ENCODE measurements at places on chromosomes 13 and 19.

DNA sequence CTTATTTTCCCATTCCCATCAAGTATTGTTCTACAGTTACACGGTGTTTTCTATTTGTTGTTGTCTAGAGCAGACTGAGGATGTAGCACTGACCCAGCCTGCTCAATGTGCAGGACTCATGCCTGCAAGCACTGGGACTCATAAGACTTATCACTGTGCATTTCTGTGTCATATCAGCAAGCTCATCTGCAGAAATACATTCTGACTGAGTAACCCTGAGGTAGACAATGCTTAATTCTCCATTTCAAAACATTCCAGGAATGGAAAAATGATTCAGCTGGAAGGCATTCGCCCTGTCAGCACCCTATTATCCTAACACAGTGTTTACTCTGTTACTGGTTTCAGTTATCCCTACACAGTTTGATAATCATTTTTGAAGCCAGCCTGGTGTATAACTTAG lies 2506.4 kb downstream of the PCDH9 start:
- DNase-seq: no peak

- DNase-seq: no peak
Measured at GRCh38 chr19:9847087-9847671, 12.1 kb downstream of the PIN1 start.

GRCh38 chr13:85828094-85828684 lies 29.0 kb upstream of the SLITRK6 start:
- DNase-seq: no peak

DNA sequence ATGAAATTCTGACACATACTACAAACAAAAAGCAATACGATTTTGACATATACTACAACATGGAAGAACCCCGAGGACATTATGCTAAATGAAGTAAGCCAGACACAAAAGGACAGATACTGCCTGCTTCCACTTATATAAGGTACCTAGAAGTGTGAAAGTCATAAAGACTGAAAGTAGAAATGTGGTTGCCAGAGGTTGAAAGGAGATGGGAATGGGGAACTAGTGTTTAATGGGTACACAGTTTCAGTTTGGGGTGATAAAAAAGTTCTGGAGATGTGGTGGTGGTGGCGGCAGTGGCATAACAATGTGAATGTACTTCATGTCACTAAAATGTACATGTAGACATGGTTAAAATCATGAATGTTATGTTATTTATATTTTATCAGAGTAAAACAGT lies 12.1 kb upstream of the NDFIP2 start:
- no peak for DNase-seq

DNA sequence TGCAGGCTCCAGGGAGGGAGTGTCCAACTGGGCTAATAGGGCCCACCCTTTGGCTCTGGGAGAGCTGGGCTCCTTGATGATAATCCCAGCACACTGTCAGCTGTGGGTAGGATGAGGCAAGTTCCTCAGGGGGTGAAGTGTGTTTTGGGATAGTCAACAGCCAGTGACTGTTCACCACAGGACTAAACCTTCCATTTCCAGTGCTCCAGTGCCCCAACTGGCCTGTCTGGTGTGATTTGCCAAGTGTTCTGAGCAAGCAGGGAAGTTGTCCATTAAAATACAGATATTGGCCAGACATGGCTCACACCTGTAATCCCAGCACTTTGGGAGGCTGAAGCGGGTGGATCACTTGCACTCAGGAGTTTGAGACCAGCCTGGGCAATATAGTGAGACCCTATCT lies 150.9 kb downstream of the TM9SF2 start:
- DNase-seq: no peak

GRCh38 chr19:49809160-49809940 lies 3.7 kb downstream of the FUZ start:
- DNase-seq: no peak

GRCh38 chr13:70788074-70788473 lies 679.8 kb upstream of the KLHL1 start:
- no peak for DNase-seq

DNA sequence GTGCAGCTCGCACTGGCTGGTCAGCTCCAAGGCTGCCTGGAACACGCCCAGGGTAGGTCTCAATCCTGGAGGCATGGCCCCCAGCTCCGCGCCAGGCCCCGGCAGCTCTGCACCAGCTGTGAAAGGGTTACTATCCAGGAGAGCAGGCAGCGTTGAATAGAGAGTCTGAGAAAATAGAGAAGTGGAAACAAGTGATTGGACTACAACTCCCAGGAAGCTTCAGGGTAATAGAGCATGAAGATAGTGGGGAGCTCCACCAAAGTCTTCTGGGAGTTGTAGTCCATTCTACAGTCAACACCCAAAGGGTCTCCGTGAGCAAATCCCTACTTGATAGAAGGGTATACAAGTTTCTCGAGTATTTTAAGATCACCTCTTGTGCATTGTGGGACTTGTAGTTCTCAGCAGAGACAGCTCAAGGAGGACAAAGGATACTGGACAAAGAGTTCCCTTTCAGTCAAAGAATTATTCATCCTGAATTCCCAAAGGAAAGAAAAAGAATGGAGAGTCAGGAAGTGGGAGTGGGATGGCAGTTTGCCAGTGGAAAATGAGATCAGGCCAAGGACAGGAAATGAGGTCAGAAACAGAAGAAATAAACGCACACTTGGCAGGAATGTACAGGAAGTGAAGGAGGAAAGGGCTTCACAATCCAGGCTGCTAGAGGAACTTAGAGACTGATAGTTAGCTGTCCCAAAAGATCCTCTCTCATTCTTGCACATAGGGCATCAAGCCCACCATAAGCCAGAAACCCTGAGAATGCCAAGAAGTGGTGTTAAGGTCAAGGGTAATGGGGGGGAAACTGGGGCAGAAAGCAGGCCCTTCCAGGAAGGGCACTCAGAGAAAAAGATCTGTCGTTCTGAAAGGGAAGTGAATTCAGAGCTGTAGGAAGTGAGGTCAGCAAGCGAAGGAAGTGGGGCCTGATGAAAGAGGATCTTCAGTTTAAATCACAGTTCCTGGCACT lies 5.5 kb upstream of the MAMSTR start:
- DNase-seq: peak; percentile 66

- DNase-seq: peak; percentile 99
Measured at GRCh38 chr19:55503502-55504251, 15.4 kb downstream of the SSC5D start.

- no peak for DNase-seq
Measured at GRCh38 chr13:107576430-107576829, 638.9 kb downstream of the LIG4 start.

DNA sequence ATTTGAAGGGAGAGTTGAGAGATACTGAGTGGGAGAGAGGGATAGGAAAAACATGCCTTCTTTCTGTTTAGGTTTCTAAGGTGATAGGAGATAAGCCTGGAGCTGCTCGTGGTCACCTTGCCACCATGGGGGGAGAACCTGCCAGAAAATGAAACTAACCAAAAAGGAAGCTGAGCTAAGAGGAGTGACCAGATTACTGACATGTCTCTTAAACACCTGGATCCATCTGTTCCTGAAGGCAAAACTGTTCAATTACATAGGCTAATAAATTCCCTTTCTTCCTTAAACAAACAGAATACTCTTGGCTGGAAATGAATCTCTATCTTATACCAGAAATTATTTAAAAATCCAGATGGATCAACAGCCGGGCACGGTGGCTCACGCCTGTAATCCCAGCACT lies 27.3 kb downstream of the ZNF473 start:
- DNase-seq: no peak

DNA sequence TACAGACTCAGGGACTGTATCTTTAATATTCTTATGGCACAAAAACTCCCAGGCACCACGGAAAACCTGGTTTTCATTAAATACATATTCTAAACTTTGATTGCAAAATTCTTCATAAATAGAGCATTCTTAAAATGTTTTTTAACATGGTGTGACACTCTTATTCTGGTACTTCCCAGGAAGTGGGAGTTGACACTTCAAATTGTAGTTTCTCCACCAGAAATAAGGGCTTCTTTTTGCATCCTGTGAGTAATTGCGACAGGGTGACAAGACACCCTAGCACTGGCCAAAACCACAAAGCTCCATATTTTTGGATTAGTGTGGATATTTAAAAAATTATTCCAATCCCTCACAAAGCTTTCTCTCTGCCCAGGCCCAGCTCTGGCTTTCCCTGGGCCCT lies 43.6 kb upstream of the MTIF3 start:
- DNase-seq: no peak

GRCh38 chr19:43362179-43362578 lies 8.7 kb downstream of the CD177 start:
- no peak for DNase-seq

- no peak for DNase-seq
Measured at GRCh38 chr19:7550987-7551761, 15.7 kb downstream of the PNPLA6 start.

DNA sequence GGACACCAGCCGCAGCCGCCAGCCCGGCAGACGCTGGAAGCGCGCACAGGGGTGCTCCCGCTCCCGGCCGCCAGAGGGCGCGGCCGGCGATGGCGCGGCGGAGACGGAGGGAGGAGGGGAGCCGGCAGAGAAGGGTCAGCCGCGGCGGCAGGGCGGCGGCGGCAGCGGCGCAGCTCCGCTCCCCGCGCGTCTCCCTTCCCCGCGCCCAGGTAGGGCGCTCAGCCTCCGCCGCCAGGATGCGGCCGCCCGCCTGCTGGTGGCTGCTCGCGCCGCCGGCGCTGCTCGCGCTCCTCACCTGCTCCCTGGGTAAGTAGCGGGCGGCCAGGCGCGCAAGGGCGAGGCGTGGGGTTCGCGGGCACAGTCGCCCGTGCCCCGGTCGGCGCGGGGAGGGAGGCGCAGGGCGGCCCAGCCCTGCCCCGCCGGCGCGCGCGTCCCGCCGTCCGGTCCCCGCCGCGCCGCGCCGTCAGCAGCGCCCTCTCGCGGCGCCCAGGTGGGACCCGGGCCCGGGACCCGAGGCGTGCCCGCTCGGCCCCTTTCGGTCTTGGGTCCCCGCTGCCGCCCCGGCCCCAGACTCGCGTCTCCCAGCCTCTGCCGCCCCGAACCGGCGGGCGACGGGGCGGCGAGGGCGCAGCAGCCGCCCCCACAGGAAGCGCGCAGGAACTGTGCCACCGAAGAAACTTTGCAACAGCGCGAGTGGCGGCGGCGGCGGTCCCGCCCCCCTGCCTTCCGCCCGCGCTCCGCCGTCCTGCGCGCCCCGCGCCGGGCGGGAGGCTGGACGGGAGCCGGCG lies at the start of gene B3GLCT:
Gene B3GLCT, plus strand, starts transcription at position 127 of the 788 bp plus-strand sequence. Its CDS starts 110 bp downstream, at position 237.
- peak; percentile 86 for DNase-seq

GRCh38 chr13:32278426-32278825 lies 36.7 kb downstream of the ZAR1L start:
- DNase-seq: no peak

- DNase-seq: no peak
Measured at GRCh38 chr19:45508861-45509691, 1.8 kb downstream of the VASP start.

DNA sequence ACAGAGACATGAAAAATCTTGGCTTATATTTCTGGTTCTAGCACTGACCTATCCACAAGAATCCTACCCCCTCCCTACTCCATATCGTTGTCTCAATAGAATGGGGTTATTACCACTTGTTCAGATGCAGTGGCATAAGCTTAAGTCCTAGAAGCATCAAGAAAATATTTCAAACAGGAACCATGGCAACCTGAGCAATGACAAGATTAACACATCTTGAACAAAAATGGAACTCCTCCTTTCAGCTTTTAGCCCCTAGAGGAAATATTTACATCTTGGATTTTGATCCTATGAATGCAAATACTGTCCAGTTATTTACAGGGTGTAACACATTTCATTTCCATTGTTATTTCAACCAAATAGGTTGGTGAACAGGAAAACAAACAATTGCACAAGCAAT lies 46.1 kb upstream of the TSC22D1 start:
- DNase-seq: no peak

GRCh38 chr19:31167690-31168089 lies 181.5 kb downstream of the TSHZ3 start:
- DNase-seq: no peak

- no peak for DNase-seq
Measured at GRCh38 chr19:16702123-16702522, 17.5 kb upstream of the NWD1 start.

DNA sequence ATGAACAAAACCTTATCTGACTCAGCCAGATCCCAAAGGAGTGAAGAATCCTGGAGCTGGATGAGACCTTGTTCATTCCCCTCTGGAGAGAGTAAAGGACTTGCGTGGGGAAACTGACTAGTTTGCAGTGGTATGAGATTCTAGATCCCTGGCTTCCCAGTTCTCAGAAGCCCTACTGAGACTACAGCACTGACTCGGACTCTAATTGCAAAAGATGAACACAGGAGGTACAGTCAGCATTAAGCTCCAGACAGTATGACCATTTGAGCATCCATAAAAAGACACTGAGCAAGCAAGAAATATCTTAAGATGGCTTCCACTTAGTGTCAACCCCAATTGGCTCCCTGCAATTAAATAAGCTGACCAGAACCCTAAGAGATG lies 6.8 kb downstream of the ZC3H4 start:
- DNase-seq: no peak

- no peak for DNase-seq
Measured at GRCh38 chr19:6416658-6417405, 7.8 kb downstream of the KHSRP start.

GRCh38 chr13:25059958-25060357 lies 36.0 kb upstream of the PABPC3 start:
- DNase-seq: no peak

Measured in memory B cell (primary cell).